Muscle of leg (tissue), 16 donors: ENCODE measurements at places on chromosomes 7 and 10.

GRCh38 chr7:44142028-44142427 lies 896 bp upstream of the MYL7 start:
- DNase-seq: no peak

GRCh38 chr7:32316839-32317238 lies 173.3 kb downstream of the LSM5 start:
- DNase-seq: no peak

GRCh38 chr10:131689016-131689415 lies 211.8 kb upstream of the PPP2R2D start:
- no peak for DNase-seq

- no peak for DNase-seq
Measured at GRCh38 chr7:100198266-100198665, 20.5 kb downstream of the STAG3 start.

DNA sequence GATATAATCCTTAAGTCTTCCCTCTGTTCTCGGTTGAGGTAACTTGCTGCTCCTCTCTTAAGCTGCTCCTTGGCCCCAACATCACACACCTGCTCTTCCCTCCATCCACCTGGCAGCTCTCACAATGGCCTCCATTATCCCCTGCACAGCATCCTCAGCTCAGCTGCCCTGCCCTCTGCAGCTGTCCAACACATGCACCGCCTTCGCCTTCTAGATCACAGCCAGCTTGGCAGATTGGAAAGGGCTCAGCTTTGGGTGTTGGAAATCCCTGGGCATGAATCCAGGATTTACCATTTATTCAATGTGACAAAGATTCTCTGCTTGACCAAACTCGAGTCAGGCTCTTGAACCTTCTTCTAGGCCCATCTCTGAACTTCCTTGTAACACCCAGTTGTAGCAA lies 20.6 kb downstream of the RGR start:
- peak; percentile 81 for DNase-seq

GRCh38 chr10:1123198-1123597 lies 67.0 kb downstream of the WDR37 start:
- DNase-seq: no peak

- no peak for DNase-seq
Measured at GRCh38 chr7:21330462-21331178, 97.3 kb upstream of the SP4 start.

DNA sequence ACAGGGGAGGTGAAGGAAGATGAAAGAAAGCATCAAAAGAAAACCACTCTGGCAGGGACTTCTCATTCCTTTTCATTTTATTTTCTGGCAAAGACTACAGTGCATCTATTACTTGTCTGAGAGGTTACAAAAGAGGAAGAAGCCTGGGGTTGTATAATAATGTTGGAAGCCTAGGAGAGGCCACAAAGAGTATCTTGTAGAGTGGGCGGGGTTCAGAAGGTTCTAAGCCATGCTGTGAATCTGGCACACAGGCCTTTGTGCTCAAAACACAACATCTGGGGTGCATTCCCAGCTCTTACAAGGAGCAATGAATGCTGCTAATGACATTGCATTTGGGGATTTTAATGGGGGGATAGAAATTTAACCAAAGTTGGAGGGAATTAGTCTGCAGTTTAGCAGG lies 49.4 kb downstream of the MRPL32 start:
- no peak for DNase-seq

DNA sequence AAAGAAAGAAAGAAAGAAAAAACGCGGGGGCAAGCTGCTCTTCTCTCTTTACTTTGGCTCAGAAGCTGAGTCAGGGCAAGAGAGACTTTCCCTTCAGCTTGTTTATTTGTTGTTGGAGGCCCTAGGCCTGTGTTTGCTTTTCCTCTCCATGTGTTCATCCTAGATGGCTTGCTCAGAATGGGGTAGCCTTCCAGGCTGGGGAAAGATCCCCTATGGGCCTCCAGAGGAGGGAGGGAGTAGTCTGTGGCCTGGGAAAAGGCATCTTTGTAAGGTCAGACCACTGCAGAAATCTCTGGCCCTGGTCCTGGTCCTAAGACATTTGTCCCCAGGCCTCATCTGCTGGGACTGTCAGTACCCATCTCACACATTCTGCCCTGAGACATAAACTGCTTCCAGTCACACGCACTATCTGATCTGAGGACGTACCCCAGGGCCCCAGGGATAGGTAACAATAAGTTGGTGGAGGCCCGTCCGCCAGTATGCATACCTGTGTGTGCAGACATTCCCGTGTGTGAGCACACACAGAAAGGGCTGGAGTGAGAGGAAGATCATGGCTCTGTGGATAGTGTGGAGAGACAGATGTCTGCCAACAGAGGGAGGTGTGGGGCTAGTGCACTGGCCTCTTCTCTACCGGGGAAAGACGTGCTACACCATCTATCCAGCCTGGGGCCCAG lies 4.9 kb upstream of the SCD start:
- peak; percentile 41 for DNase-seq
